Germinal center (tissue), 1 donor: ENCODE measurements at places on chromosomes 3 and 15.

DNA sequence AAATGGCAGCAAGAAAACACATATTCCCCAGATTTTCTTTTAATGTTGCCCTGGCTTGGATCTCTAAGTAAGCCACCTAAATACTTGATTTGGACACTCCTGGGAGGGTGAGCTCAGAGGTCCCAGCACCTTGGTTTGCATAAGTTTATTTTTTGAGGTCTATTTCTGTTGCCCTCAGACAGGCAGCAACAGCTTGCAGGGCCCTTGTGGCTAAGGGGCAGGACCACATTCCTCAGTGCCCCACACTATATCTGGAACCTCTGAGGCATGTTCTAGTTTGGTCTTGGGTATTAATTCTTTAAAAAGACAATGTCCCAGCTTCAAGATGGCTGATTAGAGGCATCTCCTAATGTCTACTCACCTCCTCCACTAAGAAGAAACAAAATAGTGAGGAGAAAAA lies 57.5 kb downstream of the IGSF11 start:
- DNase-seq, result no peak

- no peak for DNase-seq
These were observed 161.9 kb downstream of the ATG7 start for GRCh38 chr3:11434017-11434526.

- DNase-seq, result no peak
These were observed 24.2 kb upstream of the SLC25A26 start for GRCh38 chr3:66196633-66197032.

DNA sequence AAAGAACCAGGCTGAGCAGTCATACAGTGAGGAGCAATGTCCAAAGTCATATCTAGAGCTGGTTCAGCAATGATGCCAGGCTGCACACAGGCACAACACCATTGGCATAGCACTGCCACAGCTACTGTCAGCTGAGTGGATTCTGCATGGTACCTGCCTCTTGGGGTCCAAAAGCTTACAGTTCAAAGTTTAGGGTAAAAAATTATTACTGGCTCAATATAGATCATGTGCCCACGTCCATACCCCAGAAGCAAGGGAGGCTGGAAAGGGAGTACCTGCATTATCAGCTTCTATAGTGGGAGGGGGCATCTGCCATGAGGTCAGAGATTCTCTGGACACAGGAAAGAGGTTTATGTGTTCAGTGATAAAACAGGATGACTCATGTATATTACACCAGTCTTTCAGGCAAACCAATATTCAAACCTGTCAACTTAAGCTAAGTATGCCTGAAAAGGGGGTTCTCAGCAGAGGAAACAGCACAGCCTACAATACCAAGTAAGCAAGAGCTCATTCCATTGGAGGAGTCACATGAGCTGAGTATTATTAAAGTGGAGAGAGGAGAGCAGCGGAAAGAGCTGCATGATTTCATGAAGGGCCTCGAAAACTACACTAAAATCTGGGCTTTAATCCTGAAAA lies 99.0 kb downstream of the ANO10 start:
- DNase-seq, result no peak

GRCh38 chr3:124288996-124289395 lies 297.1 kb upstream of the ROPN1 start:
- no peak for DNase-seq

DNA sequence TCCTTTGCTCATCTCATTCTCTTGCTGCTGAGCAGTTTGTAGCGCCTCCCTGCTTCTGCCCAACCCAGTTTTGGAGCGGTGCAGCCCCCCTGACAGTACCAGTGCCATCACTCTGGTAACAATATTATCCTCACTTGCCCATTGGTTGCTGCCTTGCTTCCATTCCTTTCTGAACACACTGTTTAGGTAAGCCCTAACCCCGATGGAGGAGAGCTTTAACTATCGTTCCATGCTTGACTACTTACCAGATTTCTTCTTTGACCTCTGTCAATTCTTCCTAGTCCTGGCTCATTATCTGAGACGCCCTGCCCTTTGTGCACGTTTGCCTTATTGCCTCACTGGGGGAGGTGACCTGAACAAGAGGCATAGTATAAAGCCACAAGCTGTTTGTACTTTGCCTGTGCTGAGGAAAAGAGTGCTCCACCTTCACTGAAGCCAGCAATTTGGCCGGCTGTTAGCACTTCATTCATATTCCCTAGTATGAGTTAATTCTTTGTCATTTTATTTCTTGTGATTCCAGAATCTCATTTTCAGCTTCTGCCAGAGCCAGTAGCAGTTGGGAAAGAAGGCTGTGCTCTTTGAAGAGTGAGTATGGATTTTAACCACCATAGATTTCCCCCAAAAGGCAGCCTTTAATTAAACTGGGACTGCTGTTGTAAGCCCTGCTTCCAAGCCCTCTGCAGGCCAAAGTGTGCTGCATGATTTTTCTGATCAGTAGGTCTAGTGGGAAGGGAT lies 11.9 kb downstream of the ABHD6 start:
- no peak for DNase-seq

- no peak for DNase-seq
These were observed 34.2 kb upstream of the SYN2 start for GRCh38 chr3:11969986-11970385.

DNA sequence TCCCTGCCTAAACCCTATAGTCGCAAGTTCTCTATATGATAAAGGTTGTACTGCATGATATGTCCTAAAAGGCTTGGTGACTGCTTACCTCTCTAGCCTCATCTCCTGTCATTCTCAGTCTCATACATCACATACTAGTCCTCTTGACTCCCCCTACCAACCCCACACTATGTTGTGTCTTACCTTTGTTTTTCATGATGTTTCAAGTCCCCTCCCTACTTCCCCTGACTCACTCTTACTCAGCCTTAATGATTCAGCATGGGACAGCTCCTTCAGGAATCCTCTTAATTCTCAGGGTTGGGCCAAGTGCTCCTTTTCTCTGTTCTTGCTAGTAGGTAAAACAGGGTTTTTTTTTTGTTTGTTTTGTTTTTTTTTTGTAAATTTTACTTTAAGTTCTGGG lies 49.6 kb downstream of the SLMAP start:
- DNase-seq, result no peak

GRCh38 chr3:157445857-157446256 lies 9.2 kb downstream of the PTX3 start:
- DNase-seq, result no peak

DNA sequence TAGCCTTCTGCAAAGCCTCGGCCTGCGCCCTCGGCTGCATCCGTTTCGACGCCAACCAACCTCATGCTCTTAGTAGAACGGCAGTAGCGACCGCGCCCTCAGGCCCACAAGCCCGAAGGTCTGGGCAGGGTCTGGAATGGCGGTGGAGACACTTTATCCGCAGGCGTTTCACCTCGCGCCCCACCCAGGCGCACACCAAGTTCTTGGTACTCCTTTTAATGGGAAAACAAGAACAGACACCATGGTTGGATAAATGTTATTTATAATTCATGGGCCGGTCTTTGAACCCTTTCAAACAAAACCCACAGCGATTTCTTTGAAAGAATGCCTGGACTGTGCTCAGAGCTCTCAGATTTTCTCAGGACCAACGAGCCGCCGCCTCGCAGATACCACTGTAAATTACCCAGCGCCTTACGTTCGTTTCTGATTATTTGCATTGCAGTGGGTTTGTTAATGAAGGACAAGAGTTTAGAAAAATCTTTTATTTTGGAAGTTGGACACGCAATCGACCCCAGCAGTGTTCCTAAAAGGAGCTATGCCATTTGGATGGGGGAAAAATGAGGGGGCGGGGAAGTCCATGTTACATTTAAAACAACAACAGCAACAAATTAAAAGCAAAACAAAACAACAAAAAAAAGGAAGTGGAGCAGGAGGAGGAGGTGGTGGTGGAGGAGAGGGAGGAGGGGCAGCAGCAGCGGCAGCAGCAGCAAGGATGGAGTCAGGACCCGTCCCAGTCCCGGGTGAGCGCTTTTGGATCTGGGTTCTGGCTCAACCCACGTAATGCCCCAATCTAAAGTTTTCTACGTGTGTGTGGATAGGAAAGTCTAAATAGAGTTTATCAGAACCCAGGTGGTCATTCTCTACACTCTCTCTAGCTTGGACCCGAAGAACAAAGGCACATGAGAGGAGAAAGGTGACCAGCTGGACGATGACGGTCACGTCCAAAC lies 993 bp upstream of the ISL2 start:
- peak; percentile 68 for DNase-seq

GRCh38 chr3:105907777-105908176 lies 39.0 kb upstream of the CBLB start:
- peak; percentile 5 for DNase-seq
